ENCODE measurements at places on chromosomes 5 and 9.

DNA sequence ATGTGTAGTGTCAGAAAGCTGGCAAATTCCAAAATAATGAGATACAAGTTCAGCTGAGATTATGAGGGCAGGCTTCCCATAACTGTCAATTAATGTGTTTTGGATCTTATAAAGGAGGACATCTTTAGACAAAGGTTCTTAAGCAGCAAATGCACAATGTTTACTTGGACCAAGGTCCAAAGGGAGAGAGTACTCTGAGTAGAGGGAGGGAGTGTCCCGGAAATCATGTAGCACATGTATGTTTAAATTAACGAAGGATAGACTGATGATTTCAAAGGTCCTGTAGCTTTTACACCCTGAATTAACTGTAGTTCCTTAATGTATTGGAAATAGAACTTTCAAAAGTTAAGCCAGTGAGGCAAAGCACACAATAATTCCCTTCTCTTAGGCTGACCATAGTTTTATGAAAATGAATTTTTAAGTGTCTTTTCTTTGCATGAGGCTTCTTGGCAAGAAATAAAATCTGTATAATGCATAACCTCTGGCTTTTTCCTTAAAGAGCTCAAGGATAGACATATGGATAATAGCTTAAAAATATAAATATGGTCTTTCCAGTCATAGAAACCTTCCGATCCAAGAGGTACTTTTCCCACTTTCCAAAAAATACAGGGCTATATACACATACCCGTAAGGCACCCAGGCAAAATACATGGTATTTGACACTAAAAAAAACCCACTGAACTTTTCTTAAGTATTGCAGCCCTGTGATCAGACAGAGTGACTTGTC is 93.0 kb downstream of the PCSK5 start:
- DNase-seq: no peak

DNA sequence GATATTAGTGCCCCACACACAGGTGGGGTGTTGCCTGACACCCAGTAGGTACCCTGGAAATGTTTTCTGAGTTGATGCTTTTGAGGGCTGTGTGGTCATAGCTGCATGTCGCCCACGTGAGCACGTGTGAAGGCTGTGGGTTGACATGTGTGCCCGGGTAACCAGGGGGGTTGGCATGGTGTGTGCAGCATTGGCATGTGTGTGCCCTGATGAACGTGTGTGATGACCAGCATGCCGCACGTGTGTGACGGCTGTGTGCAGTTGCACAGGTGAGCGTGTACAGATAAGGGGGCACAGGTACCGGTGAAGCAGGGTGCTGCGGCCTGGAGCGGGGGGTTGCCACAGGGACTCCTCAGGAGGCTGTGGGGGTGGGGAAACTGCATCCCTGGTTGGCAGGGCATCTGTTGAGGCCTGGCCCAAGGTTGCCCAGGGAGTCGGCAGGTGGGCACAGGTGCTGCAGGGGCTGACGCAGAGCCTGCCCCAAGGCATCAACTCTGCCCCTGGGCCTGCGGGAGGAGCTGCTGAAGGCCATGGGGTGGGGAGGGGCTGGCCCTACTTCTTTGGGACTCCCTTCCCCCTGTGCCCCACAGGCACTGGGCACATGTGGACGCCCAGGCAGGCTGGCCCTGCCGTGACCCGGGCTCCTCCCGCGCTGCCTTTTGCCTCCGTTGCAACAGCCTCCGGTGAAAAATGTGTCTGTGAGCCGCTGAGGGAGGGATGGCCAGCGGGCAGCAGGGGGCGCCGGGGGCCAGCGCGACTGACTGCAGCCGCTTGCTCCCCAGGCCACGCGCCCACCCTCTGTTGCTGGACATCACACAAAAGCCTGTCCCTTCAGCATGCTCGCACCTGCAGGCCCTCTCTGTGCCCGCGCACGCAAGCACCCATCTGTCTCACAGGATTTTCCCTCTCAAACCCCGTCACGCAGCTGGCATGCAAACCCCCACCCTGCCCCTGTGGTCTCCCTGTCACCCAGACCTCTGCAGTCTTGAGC is 2.2 kb downstream of the UNC5A start:
- DNase-seq: no peak

- no peak for DNase-seq
These were observed 60.8 kb downstream of the MTMR12 start for GRCh38 chr5:32251871-32252458.

GRCh38 chr5:150458802-150459557 is 9.4 kb upstream of the RPS14 start:
- peak; percentile 62 for DNase-seq

GRCh38 chr5:11904265-11904906 is at the start of gene CTNND2:
Gene CTNND2 (minus strand): TSS chr5:11904446. CDS start chr5:11903853, 593 bp downstream.
- DNase-seq: no peak

- DNase-seq: no peak
These were observed 35.0 kb upstream of the ARAP3 start for GRCh38 chr5:141717043-141717442.

- DNase-seq: no peak
These were observed 359.2 kb upstream of the ACTBL2 start for GRCh38 chr5:57841676-57842363.

GRCh38 chr5:79172269-79172668 is 60.7 kb downstream of the BHMT start:
- no peak for DNase-seq

DNA sequence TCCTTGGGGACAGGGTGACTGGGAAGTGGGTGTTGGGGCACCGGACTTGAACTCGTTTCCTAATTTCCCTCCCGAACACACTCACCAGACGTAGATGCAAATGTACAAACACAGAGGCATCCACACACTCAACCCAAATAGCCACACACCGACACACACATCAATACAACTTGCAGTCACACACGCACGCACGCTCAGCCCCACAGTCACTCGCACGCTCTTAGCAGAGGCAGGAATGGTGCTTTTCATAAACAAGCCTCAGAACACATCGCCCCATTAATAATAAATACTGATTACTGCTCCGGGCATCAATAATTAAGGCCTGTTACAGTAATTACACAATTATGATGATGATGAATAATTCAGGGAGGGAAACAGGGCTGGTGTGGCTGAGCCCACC is 5.7 kb downstream of the BARHL1 start:
- DNase-seq: no peak

GRCh38 chr5:169139480-169140050 is 161.4 kb downstream of the SLIT3 start:
- DNase-seq: no peak

- DNase-seq: no peak
These were observed 41.3 kb downstream of the GARNL3 start for GRCh38 chr9:127305838-127306226.

GRCh38 chr5:157050050-157050449 is 8.9 kb downstream of the HAVCR1 start:
- no peak for DNase-seq

- no peak for DNase-seq
These were observed 73.2 kb upstream of the STXBP1 start for GRCh38 chr9:127538849-127539258.

GRCh38 chr5:80860924-80861613 is 99.1 kb upstream of the RASGRF2 start:
- DNase-seq: no peak

GRCh38 chr9:116390303-116391228 is 237.0 kb downstream of the PAPPA start:
- DNase-seq: no peak

GRCh38 chr5:56973473-56973872 is 21.6 kb upstream of the MIER3 start:
- no peak for DNase-seq

GRCh38 chr9:101381833-101382342 is 2.9 kb downstream of the BAAT start:
- DNase-seq: no peak

DNA sequence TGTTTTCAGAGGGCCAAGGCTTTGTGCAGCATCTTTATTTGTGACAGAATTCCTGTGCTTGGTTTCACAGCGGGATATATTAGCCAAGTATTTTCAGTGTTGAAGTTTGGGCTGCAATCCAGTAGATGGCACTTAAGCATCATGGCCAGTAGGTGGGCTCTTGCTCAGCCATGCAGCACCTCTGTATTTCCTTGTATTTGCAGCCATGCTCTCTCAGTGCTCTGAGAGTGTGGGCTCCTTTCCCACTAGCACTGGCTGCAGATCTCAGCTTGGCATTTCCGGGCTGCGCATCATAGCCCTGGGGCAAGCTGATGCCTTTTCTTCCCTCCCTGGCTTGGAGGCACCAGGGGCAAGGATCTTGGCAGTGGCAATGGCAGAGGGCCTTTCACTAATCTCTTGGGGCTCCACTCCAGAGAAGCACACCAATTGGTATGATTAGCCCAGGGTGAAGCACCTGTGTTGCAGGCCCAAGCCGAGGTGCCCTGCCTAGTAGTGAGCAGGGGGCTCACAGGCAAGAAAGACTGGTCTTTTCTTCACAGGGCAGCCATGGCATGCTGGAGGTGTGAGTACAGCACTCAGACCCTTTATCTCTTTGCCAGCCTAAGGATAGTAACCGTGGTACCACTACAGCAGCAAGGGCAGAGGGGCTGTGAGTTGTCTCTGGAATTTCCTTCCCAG is 48.3 kb downstream of the SLCO6A1 start:
- no peak for DNase-seq

- no peak for DNase-seq
These were observed 10.5 kb upstream of the NDST1 start for GRCh38 chr5:150497274-150497988.

DNA sequence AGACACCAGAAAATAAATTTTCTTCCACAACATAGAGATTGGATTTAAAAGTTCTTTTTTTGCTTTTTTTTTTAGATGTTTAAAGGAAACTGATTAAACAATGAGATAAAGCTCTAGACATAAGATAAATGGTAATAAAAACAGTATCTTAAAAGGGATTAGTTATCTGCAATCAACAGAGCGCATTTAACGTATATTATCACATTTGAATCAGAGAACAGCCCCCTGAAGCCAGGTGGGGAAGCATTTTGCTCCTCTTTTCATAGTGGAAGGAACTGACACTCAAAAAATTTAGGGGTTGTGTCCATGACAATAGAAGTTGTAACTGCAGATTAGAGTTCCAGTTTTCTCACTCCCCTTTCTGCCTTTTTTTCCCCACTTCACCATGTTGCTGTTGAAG is 367.6 kb downstream of the SPATA31D1 start:
- DNase-seq: no peak

GRCh38 chr9:72351538-72352453 is 13.2 kb downstream of the ZFAND5 start:
- DNase-seq: no peak

GRCh38 chr5:128143911-128144310 is 60.3 kb downstream of the SLC12A2 start:
- no peak for DNase-seq

DNA sequence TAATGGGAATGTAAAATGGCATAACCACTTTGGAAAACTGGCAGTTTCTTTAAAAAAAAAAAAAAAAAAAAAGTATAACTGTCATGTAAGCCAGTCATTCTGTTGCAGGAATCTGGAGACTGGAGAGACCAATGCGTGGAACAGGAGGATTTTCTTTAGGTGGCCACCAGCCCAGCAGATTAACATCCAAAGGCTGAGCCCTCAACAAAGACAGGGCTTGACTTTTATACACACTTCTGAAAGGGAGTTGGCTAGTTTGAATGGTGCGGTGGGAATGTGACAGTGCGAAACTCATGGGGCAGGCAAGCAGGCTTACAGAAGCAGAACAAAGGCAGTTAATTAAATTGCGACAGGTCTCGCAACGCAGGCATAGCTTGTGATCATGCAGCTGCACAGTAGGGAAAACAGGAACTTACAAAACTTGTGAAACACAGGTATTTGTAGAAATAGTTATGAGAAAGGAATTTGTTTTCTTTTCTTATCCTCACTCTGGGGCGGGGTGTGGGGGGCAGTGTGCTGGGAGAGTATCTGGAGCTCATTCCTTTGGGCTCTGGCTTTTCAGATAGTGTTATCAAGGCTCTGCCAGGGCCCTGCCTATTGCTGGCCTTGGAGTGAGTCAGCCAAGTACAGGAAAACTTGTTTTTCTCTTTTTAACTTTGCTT is 12.0 kb downstream of the UIMC1 start:
- no peak for DNase-seq

GRCh38 chr9:84514421-84514820 is 155.1 kb upstream of the NTRK2 start:
- DNase-seq: no peak

DNA sequence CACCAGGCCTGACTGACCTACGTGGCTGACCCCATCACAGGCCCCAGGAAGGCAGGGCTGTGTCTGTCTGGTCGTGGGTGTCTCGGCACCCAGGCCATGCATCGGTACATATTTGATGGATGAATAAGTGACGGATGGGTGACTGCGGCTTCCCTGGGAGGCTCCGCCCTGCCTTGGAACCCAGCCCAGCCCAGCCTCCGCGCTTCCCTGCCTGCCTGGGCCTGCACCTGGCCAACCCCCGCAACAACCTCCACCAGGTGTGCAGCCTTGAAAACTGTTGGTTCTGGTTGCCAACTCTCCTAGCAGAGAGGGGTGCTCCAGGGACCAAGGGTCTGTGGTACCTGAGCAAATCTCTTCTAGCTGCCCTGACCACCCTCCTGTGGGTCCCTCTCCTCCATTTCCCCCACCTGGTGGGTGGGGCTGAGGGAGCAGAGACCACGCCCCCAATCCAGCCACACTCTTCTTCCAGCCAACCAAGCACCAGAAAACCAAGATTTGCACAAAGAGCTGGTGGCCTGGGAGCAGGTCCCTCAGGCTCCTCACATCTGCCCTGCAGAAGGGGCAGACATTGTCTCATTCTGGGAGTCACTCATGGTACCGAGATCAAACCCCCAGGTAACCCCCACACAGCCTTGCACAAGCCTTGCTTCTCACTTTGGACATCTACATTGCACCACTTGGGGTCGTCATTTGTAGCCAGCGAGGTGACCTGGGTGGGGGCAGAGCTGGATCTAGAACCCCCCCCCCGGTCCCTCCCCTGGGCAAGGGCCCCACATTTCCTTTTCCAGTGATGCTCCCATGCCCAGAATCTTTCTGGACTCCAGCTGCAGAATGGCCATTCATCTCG is 100.6 kb upstream of the IER5L start:
- no peak for DNase-seq

DNA sequence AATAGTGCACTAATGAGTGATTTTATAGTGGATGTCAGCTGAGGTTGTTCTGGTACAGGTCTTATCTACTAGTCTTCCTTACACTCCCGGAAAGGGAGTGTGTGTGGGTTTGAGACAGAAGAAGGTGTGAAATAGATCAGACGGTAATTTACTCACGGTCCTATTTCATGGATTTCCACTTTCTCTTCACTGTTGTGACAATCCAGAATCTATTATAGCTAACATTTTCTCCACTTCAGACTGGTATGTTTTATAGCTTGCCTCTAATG is 7.0 kb upstream of the C9 start:
- DNase-seq: no peak

DNA sequence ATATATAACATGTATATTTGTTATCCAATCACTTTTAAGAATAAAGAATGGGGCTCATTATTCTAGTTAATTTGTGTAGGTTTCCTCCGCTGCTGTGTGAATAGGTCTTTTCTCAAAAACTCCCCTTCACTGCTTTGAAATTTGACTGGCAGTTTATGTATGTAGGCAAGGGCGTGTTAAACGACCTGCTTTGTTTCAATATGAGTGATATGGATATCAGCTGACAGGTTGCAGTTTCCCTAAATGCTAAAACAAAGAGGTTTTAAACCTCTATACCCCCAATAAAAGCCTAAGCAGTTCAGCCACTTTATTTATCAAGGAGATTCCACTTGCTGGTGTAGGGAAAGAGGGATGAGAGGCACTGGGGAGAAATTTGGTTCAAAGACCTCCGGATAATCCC is 159.6 kb downstream of the TMEM167A start:
- DNase-seq: peak; percentile 18

- no peak for DNase-seq
These were observed 358.2 kb downstream of the BNC2 start for GRCh38 chr9:16512281-16512680.

Data from T-helper 1 cell (primary cell).